Right forelimb (tissue), 1 donor: ENCODE measurements at places on chromosomes 1 and 21.

- DNase-seq, result no peak
Measured at GRCh38 chr1:27257155-27257554, 22.7 kb downstream of the WDTC1 start.

DNA sequence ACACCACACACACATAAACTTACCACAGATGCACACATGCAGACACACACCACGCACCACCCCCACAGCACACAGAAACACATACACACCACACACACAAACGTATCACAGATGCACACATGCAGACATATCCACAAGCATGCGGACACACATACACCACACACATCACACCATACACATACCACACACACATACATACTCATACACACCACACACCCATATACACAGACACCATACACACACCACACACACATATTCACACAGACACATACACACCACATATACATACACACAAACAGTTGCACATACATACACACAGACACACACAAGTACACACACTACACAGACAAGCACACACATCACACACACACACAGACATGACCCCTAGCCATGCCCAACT, 37.5 kb upstream of the PDE9A start:
- DNase-seq, result peak; percentile 5

GRCh38 chr21:28464095-28464494, 528.6 kb downstream of the LTN1 start:
- DNase-seq, result no peak

DNA sequence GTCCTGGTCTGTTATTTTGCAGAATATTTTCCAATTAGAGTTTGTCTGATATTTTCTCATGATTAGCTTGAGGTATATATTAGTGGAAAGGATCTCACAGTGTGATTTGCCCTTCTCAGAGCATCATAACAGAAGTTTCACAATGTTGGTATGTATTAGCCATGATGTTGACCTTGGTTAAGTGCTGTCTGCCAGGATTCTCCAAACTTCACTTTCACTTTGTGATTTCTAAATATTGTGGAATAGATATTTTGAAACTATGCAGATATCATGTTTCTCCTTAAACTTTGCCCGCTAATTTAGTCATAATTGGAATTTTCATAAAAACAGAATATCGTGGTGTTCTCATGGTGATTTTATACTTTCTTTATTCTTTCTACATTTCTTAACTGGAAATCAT, 98.0 kb upstream of the DEPDC1 start:
- DNase-seq, result no peak

DNA sequence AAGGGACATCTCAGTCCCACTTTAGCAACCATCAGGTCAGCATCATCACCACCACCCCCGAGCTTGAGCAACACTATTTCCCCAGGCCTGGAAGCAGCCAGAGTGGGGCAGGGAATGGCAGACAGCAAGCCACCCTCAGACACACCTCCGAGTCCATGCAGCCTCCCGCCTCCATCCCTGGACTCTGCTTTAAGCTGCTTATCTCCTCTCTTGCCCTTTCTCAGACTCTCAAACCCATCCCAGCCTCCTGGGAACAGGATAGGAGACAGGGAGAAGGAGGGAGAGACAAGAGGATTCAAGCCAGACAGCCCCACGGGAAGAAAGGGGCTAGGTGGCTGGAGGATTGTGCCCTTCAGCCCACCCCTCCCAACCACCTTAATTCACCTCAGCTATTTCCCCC, 1.7 kb downstream of the PIAS3 start:
- no peak for DNase-seq

- DNase-seq, result no peak
Measured at GRCh38 chr1:23592209-23592892, 33.0 kb upstream of the ID3 start.

GRCh38 chr1:169588112-169588511, 1.8 kb upstream of the F5 start:
- DNase-seq, result no peak

- peak; percentile 72 for DNase-seq
Measured at GRCh38 chr1:227774821-227775661, 39.8 kb downstream of the SNAP47 start.

DNA sequence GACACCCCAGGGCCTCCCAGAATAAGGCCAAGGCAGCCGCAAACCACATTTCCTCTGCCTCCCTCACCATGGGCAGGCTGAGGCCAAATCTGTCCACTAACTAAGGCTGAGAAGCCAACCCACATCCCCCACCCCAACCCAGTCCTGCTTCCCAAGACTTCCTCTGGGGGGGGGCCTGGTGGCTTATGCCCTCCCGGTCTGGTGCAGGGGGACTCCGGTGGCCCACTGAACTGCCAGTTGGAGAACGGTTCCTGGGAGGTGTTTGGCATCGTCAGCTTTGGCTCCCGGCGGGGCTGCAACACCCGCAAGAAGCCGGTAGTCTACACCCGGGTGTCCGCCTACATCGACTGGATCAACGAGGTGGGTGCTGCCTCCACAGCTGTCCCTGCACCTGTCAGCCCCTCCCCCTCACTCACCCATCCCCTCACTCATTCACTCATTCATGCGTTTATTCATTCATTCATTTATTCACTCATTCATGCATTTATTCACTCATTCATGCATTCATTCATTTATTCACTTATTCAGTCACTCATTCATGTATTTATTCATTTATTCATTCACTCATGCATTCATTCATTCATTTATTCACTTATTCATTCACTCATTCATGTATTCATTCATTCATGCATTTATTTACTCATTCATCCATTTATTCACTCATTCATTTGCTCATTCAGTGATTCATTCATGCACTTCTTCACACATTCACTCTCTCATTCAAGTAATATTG, 7.3 kb downstream of the CTRC start:
- DNase-seq, result no peak

DNA sequence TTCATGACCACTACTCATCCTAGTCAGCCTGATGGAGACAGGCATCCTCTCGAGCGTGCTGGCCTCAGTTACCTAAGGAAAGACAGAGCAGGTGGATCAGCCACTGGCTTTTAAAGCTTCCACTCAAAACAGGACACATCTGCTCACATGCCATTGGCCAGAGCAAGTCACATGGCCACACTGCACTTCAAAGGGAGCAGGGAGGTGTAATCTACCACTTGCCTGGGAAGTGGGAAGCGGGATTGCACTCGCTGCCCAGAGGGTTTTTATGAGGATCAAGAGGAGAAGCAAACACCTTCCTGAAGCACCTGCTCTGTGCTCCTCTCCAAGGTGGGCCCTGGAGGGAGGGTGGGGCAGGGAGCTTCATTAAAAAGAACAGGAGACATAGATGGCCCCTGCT, 108.0 kb downstream of the TAS1R2 start:
- no peak for DNase-seq

- DNase-seq, result no peak
Measured at GRCh38 chr1:19430121-19431068, 54.9 kb downstream of the CAPZB start.

DNA sequence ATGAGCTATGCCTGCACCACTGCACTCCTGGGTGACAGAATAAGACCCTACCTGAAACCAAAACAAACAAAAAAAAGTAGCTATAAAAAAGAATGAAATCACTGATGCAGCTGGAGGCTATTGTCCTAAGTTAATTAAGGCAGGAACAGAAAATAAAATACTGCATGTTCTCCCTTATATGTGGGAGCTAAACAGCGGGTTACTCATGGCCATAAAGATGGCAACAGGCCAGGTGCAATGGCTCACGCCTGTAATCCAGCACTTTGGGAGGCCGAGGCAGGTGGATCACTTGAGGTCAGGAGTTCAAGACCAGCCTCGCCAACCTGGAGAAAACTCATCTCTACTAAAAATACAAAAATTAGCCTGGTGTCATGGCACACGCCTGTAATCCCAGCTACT, 152.7 kb downstream of the PIK3R3 start:
- DNase-seq, result no peak

DNA sequence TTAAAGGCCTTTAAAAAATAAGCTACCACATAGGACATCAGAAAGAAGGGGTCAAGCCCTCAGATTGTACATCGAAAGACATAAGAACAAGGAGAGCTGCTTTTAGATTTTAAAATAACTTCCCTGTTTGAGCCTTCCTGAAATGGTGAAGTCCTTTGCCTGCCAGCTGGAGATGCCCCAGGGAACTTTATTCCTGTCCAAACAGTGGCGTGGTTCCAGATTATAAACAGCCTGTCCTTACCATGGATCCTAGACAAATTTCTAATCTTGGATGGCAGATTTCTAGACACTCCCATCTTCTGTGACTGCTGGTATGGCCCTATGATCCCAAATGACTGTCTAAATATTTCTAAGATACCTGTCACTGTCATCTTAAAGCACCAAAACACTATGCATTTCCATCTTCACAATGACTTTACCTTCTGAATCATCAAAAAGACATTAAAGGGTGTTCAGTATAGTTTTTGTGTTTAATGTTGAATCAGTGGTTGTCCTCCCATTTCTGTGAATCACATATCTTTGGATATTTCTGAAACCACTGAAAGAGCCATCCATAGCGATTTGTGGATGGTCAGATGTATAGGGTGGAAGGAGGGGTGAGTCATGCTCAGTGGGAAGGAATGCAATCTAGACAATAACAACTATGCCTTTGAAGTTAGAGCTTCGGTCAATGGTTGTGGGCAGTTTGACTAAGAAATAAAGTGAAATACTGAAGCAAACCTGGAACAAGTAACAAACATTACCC, 23.2 kb downstream of the ILDR2 start:
- no peak for DNase-seq

- no peak for DNase-seq
Measured at GRCh38 chr1:90841473-90841872, 124.4 kb upstream of the BARHL2 start.

DNA sequence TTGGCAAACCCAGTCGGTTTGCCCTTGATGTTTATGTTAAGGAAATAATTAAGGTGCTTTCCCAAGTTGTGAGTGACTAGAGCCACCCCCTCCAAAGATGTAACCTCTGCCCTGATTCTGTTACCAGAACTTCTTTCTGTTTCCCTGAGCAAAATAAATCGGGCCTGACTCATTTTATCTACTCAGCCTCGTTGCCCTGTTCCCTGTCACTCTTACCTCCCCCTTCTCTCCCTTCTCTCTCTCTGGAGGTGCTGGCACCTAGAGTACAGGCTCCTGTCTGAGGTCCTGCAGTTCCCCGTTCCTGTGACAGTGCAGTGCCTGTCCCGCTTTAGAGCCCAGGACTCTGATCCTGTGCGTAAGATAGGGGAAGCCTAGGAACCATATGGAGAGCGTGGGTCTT, 35.4 kb downstream of the CXADR start:
- DNase-seq, result no peak
